ENCODE measurements at places on chromosomes 5 and 9.
A peak's percentile ranks its signal among the peaks of the same experiment; 100 is the strongest.

DNA sequence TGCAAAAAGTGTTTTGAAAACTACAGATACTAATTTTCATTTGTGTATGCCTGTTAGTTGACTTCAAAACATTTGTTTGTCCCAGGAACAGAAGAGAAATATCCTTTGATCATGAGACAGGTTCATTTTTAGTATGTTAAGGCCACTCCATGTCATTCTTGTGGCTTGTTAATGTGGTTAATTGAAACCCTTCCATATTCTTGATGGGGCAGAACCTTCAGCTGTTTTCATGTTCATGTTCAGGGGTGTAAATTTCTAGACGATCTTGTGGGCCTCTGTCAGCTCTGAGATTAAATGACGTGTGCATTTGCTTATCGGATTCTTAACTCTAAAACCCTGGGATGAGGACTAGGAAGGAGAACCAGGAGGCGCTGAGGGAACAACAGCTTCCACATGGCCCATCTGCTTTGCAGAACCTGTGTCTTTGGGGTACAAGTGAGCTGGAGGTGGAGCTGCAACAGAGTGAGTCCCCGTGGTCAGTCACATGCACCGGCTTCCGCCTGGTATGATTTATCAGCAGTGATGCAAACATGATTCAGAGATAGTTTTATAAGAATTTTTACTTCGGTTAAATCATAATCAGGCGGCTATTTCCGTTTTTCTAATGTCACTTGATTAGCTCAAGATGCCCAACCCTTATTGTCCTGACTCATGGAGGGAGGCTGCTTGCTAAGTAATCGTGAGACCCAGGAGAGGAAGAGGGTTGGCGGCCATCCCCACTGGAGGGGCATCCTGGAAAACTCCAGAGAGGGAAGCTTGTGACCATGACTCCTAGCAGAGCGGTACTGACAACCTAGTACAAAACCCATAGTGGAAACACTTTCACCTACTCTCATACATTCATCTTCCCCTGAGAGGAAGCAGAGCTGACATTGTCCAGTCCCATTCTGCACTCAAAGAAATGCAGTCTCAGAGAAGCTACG is 138.4 kb downstream of the C9orf152 start:
- DNase-seq, result no peak

DNA sequence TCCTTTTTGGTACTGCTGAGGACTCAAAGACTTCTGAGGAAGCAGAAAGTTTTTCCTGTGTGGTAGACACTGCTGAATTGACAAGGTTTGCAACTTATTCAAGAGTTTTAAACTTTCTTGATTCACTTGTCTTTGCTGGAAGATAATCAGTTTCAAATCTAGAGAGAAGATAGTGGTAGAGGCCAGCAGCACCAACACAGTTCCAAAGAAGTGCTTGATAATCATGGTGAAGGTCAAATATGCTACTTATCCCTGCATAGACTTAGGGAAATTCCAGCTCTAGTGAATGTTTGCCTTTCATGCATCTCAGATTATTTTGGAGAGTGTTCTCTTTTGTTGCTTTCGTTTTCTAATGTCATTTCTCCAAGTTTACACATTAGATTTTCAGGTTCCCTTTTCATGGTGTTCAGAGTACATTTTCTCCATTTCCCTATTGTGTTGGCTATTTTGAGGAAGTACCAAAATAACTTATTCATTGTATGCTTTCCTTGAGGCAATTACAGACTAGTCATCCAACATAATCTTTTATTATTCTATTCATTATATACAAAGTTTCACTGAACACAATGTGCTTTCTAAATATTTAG is 550 bp downstream of the IFNE start:
- no peak for DNase-seq

DNA sequence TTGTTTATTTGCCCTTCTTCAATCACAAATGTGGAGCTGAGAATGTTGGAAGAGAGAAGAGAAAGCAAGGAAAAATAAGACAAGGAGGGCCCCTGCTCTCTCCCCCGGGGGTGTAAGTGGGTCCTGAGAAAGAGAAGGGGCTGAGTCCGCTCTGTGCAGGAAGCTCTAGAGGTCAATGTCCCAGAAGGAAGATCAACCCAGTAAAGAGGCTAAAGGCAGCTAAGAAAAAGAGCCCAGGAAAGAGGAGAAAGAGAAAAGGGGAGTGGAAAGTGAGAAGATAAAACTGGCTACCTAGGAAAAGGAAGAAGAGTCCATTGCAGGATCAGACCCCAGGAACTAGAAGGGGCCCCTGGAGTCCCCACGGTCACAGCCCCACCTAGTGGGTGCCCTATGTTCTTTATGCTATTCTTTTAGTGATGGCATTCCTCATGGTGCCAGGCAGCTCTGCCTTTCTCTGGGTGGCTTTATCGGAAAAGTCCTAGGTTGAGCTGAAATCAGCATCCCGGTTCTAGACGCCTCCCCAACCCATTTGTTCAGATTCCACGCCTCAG is 583.4 kb downstream of the ACTL7B start:
- DNase-seq, result no peak

DNA sequence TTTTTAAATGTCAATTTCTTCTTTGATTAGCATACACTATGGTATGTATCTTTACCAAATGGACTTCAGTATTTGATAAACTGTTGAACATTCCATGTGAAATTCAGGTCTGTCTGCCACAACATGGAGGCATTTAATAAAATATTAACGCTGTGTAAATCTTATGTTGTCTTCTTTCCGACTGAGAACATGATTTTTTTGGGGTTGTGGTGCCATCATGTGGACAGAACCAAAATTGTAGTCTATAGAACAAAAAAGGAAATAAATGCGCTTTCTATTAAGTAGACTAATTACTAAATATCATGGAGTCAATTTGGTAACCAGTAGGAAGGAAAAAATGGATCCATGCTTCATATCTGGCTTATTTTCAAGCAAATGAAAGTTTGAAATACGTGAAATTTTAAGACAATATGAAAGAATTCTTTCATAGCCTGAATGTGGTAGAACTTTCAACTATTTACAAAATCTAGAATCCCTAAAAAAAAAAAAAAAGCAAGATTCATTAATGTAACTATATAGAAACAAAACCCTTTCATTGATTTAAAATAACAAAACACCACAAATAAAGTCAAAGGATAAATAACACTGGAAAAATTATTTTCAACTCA is 2.8 kb upstream of the PLK2 start:
- DNase-seq, result peak; percentile 70

- no peak for DNase-seq
Observed at GRCh38 chr5:110956913-110957813, 114.3 kb upstream of the TSLP start.

- no peak for DNase-seq
Observed at GRCh38 chr5:111478266-111478665, 34.1 kb downstream of the STARD4 start.

- no peak for DNase-seq
Observed at GRCh38 chr5:53884844-53885243, 324.4 kb downstream of the NDUFS4 start.

GRCh38 chr9:88342246-88342645 is 46.0 kb upstream of the SPIN1 start:
- DNase-seq, result no peak

- no peak for DNase-seq
Observed at GRCh38 chr5:12910641-12911040, 1006.4 kb upstream of the CTNND2 start.

Data from CD4-positive, alpha-beta T cell treated with Interleukin-2 at 100 ng/mL for 4 hours (primary cell).